ENCODE measurements at places on chromosomes 4 and X. TPM values are rescaled to one million over a fixed set of nuclear protein-coding genes. Genes with fewer than 3 reads are reported as not detected.

DNA sequence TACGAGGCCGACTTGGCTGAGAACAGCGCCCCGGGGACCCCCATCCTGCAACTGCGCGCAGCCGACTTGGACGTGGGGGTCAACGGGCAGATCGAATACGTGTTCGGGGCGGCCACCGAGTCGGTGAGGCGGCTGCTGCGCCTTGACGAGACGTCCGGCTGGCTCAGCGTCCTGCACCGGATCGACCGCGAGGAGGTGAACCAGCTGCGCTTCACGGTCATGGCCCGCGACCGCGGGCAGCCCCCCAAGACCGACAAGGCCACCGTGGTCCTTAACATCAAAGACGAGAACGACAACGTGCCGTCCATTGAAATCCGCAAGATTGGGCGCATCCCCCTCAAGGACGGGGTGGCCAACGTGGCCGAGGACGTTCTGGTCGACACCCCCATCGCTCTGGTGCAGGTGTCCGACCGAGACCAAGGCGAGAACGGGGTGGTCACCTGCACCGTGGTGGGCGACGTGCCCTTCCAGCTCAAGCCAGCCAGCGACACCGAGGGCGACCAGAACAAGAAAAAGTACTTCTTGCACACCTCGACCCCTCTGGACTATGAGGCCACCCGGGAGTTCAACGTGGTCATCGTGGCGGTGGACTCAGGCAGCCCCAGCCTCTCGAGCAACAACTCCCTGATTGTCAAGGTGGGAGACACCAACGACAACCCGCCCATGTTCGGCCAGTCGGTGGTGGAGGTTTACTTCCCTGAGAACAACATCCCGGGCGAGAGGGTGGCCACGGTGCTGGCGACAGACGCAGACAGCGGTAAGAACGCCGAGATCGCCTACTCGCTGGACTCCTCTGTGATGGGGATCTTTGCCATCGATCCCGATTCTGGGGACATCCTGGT lies 2.4 kb downstream of the PCDH7 start:
- no peak for DNase-seq

GRCh38 chr4:156560701-156561100 lies 410.9 kb downstream of the PDGFC start:
- no peak for DNase-seq

DNA sequence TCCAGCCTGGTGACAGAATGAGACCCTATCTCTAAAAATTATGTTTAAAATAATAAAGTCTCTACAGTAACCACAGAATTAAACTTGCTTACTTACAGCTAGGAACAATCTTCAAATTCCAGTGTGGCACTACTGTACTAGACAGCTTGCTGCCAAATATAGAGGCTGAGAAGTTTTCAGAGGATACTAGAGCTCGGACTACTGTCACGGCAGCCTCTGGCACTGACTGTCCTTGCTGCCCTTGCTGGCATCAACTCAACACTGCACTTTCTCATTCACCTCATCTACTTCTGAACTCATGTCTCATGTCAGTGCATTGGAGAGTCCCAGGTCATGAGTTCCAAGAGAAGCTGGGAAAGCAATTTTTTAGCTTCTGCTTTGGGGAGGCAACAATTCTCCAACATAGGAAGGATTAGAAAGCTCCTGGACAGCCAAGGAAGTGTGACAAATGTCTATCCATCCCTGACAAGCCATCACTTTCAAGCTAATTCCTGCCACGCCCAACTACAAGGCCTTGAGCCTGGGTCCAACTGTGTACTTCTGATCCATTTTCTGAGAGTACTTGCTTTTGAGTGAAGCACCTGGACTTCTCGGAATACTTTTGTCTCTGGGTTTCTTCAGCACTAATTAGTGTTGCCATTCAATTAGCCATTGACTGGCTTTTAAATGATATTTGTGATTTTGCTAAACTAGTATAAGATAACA lies 98.6 kb upstream of the NR3C2 start:
- DNase-seq, result no peak

The NOX1 gene
- not detected for total RNA-seq

DNA sequence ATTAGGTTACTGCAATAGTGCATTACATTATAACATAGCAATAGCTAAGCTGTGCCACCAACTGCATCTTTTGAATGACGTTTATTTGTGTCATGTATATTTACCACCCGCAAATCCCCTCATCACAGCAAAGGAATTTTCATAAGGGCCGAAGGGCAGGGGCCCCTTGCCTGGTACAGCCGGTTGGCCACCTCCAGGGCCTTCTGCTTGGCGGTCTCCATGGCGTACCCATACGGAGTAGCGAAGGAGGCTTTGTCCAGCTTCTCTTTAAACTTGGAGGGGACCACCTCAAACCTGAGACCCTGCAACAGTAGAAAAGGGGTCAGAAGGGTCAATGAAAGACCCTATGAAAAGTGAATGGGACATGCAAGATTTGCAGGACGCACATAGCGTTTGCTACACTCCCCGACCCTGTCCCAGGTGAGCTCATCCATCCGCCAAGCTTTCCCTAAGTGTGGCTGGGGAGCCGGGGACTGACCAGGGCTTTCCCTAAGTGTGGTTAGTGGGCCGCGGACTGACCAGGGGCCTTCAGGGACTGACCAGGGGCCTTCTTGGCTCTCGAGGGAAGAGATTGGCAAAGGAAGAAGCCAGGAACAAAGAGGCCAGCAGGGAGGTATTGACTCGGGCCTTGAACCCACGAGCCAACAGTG lies 10.6 kb downstream of the ASMTL start:
- DNase-seq, result no peak

Measured in CD8-positive, alpha-beta memory T cell (primary cell).